ENCODE measurements at places on chromosomes 13 and 19.
A peak's percentile ranks its signal among the peaks of the same experiment; 100 is the strongest.

DNA sequence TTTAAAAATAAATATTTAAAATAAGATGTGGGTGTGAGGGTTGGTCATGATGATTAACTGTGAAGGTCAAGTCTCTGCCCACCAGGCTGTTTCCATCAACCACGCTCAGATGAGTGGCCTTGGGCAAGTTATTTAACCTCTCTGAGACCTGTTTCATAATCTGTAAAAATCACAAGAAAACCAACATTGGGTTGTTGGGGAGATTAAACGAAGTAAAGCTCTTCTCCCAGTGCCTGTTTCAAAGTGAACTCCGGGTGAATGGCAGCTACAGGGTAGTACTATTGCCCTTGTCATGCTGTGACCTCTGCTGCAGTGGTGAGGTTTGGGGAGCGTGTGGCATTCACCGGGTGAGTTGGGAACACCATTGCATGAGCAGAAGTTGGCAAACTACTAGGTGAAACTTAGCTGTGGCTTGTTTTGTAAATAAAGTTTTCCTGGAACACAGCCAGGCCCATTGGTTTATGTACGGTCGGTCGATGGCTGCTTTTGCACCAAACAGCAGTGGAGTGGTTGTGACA, 153.2 kb downstream of the USP12 start:
- DNase-seq = no peak

- no peak for DNase-seq
Measured at GRCh38 chr13:73948848-73949529, 185.2 kb downstream of the KLF12 start.

- no peak for DNase-seq
Measured at GRCh38 chr13:46637213-46637612, 84.2 kb downstream of the LRCH1 start.

- no peak for DNase-seq
Measured at GRCh38 chr19:3220576-3220975, 3.9 kb upstream of the CELF5 start.

DNA sequence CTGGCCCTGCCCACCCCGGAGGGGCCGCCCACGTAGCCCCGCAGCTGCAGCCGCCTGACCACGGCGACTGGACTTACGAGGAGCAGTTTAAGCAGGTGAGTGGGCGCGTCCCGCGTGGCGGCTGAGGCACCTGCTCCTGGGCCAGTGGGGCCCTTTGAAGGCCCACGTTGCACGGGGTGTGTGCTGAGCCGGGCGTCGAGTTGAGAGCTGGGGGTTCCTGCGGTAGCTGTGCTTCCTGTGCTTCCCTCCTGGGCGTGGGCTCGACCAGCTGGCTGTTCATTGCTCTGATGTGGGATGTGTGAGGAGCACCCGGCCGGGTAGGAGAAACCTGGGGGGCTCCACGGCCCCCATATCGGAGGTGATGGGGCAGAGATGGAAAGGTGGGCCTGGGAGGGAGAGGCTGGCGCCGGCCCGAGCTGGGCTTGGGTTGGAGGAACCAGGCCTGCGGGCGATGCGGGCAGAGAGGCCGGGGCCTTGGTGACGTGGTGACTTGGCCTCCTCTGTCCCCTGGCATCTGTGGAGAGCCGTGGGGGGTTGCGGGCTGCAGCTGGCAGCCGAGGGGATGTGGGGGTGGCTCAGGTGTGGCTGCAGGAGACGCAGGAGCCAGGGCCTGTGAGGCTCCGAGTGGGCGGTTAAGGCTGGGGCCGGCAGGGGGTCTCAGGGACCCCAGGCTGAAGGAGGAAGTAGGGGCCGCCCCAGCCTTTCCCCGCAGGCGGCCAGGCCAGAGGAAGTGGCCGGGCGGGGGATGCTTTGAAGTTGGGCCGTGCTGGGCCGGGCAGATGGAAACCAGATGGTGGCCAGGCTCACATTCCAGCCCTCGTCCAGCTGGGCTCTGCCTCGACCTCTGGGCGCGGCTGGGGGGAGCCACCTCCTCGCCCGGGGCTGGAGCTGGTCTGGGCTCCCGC, 7.1 kb downstream of the ARID3A start:
- DNase-seq = no peak

DNA sequence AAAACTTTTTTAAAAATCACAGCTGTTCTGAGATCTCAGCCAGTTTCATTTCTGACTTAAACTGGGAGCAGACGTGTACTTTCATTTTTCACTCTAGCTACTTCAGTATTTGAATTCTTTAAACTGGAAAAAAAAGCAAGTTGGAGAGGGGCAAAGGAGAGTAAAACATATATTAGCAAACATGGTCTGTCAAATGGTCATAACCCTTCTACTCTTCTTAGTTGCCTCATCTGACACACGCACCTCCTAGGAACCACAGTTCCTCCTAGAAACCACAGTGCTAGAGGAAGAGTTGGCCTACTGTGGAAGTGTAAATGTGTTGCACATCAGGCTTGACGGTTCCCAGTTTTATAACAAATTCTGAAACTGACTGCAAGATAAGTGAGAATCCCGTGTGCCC, 47.2 kb downstream of the TM9SF2 start:
- peak; percentile 61 for DNase-seq

DNA sequence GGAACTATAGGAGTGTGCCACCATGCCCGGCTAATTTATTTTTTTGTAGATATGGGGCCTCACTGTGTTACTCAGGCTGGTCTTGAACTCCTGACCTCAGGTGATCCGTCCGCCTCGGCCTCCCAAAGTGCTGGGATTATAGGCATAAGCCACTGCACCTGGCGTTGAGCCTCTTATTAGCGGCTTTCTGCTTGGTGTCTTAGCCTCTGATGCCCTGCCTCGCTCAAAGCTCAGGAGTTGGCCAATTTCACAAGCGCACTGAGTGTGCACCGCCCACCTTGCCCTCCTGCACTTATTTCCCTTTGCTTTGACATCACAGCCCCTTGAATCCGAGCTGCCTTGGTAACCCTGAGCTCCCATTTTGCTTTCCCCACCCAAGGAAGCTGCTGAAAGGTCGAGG, 10.1 kb downstream of the YIPF2 start:
- no peak for DNase-seq

GRCh38 chr13:40345149-40345514, 321.3 kb downstream of the FOXO1 start:
- DNase-seq = no peak

GRCh38 chr13:68050761-68051160, 820.6 kb upstream of the PCDH9 start:
- no peak for DNase-seq

- no peak for DNase-seq
Measured at GRCh38 chr13:97849305-97849704, 104.2 kb upstream of the IPO5 start.

- DNase-seq = no peak
Measured at GRCh38 chr13:106145997-106146864, 389.2 kb downstream of the EFNB2 start.

GRCh38 chr13:27170221-27170515, 1.4 kb downstream of the USP12 start:
- peak; percentile 57 for DNase-seq

DNA sequence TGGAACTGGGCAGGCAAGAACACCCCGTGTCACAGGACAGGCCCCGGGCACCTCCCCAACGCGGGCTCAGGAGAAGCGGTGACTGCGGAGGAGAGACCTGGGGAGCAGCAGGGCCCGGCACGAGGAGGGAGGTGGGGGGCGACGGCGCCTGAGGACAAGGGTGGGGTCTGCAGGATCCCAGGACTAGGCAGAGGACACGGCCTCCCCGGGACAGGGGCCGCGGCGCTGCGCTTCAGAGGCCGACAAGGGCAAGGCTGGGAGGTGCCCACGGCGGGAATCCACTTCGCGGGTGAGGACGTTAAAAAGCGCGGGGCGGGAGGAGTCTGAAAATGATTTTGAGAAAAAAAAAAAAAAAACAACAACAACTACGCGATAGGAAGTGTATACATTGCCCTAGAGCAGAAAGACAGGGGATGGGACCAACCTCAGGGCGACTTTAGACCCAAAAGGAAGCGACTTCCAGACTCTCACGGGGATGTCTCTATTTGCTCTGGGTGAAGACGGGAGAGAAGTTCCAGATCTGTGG, 44.9 kb downstream of the ZNF611 start:
- DNase-seq = peak; percentile 10

- no peak for DNase-seq
Measured at GRCh38 chr19:11921852-11922495, 2.9 kb upstream of the ZNF700 start.

GRCh38 chr19:2261438-2262172, 5.4 kb upstream of the JSRP1 start:
- DNase-seq = peak; percentile 62

DNA sequence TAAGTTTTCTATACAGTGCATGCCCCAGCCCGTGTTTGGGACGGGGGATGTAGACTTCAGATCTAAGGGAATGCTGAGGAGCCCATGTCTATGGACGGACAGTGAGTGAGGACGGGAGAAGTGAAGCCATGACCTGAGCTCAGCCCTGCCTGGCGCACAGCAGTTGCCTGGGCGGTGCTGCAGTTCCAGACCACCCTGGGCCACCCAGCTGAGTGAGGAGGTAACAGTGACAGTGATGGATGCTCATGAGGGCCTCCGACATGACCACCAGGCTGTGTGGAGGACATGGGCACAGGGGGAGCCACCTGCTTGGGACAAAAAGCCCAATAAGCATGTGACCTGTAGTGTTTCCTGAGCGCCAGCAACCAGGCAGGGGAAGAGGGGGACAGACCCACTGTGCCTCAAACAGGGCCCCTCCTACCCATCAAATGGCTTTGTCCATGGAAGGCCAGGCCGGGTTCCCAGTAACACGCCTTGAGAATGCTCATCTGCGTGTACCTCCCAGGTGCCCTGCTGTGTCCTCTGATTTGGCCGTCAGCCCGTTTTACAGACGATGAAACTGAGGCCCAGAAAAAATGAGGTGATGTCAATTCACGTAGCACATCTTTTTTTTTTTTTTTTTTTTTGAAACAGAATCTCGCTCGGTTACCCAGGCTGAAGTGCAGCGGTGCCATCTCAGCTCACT, 22.6 kb downstream of the NOSIP start:
- DNase-seq = no peak

DNA sequence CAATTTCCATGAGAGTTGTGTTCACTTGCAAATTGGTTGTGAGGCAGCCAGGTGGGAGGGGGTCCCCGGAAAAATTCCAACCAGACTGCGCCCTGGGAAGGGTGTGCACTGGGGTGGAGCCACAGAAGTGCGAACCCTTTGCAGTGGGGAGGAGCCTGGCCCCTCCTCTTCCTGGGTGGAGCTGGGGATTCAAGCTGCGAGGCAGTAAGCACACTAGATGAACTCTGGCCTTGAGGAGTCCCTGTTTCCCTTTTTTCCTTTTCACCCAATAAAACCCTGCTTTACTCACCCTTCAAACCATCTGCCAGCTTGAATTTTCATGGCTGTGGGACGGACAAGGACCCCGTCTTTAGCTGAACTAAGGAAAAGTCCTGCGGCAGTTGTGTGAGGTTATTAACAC, 31.0 kb upstream of the MBNL2 start:
- DNase-seq = no peak

- no peak for DNase-seq
Measured at GRCh38 chr13:47250146-47250545, 353.3 kb upstream of the HTR2A start.

GRCh38 chr19:29542776-29543175, 17.0 kb downstream of the VSTM2B start:
- DNase-seq = no peak

DNA sequence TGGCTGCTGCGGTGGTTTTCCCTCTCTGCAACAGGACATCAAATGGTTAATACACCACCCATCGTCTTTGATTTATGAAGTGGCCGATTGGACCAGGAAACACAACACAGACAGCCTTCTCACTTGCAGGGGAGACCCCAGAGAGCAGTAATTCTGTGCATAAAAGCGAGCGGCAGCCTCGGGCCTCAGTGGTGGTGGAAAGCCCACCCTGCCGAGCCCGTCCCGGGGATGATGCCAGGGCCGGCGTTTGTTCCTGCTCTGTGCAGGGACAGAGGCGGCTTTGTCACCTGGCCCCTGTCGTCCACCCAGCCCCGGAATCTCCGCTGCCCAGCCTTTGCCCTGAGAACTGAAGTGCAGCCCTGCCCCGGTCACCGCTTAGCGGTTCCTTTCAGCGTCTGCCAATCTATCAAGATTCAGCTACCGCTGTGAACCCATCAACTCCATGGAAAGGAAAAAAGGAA, 184.4 kb downstream of the TSHZ3 start:
- no peak for DNase-seq

- DNase-seq = no peak
Measured at GRCh38 chr19:11273296-11273695, 11.0 kb upstream of the DOCK6 start.

DNA sequence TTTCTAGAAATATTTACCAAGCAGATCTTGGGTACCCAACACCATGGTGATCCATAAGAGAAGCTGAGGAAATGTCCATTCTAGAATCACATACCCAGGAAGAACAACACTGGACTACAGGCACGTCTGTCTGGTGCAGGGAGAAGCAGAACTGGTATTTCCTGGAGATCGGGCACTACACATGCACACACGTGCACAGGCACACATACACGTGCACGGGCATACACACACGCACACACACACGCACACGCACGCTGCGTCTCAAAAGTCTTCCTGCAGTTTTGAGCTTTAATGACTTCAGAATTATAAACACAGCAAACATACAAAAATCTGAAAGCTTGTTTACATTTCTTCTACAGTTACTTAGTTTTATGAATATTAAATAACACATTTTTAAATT, 189.8 kb downstream of the DCLK1 start:
- no peak for DNase-seq

DNA sequence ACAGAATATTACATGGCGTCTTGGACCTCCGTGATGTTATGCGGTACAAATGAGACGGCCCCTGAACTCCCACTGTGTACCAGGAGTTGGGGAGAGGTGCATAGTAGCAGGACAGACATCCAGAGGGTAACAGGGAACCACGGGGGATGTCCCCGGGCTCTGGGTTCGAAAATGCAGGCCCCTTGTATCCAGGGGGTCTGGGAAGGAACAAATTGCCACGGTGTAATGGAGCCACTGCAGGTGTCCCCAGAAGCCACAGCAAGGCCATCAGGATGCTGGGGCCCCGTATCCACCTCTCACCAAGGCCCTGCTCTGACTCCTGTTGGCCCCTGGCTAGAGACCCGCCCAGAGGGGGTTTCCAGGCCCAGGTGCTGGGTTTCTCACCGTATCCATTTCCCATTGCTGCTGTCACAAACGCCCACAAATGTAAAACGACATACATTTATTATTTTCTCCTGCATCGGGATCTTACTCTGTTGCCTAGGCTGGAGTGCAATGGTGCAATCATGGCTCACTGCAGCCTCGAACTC, 77.8 kb downstream of the INSR start:
- DNase-seq = no peak

DNA sequence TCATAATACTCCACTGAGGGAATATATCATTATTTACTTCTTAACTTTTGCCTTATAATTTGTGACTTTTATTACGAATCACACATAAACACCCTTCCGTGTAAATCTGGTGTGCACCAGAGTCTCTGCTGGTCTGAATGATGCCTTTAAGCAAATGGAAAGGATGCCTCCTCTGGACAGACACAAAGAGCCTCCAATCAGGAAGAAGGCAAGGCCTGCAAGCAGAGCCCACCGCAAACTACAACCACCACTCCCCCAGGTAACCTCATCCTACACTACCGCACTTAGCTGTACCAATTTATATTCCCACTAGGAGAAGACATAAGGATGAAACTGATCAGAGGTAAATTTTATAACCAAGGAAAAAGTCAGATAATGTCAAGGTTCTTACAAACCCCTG, 137.6 kb downstream of the KLF12 start:
- DNase-seq = no peak
